ENCODE measurements at places on chromosomes 12 and 14.
A peak's percentile ranks its signal among the peaks of the same experiment; 100 is the strongest.

GRCh38 chr12:129076441-129077320, 223.4 kb downstream of the GLT1D1 start:
- no peak for DNase-seq

DNA sequence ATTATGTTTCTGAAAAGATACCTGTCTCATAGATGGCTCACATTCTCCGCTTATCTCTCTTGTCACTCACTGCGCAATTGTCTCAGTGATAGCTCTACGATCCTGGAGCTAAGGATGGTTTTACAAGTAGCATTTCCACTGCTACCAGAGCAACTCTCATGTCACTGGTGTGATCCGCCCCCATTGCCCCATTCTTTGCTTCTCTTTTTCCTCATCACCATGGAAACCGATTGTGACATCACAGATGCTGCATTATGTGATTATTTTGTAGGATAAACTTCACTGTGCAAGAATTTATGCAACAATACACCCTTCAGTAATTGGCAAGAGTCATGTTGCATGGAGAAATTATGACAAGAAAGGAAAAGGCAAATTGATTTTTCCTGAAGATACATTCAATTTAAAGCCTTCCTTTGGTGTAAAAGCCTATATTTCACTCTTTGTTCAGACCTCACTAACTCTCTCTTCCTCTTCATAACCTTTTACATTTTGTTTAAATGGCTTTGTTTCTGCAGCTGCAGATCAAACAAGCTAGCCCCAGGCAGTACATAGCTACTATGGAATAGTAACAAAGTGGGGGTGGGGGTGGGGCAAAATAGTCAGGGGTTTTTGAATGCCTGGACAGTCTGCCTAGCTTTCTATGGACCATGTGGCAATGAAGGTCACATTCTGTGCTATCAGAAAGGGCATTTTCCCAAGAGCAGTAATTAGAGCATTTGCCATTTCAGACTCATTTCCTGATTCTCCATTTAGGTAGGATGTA, 539.8 kb downstream of the NRXN3 start:
- DNase-seq = no peak

DNA sequence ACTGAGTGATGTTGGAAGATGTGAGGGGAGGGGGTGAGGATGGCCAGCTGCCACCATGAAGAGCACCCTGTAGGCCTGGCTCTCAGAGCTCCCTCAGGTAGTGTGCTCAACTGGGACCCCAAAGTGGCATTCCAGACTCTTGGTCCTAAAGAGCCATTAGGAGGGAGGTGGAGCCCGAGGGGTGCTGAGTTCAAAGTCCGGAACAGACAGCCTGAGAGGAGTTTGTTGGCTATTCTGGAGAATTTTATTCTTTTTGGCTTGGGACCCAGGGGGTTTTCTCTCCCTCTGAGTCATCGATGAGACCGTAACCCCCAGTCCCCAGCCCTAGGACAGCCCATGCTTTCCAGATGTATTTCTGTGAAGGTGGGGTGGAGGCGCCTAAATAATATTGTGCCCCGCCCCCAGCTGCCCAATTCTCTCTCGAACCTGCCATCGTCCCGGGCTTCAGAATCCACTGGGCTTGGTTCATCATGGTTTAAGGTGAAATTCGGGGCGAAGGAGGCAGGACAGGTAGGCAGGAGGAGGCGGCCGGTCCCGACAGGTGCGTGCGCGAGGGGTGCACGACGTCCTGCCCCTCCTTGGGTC, 690 bp upstream of the RBP5 start:
- no peak for DNase-seq

DNA sequence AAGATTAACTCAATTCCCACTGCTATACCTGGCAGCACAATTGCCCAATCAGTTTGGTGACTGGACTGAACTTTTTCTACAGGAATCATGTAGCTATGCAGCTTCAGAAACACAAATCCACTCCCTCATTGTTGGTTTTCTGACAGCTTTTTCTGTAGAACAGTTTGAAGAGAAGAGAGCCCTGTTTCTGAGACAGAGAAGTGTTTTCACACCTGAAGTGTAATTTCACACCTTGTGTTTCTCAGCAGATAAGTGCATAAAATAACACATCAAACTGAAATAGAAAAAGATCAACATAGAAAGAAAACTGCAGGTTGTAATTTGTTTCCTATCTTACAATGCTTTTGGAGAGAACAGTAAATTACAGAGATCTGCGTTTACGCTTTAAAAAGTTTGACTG, 335.6 kb downstream of the SNAPC1 start:
- no peak for DNase-seq

GRCh38 chr14:59013672-59014298, 174.7 kb upstream of the DAAM1 start:
- no peak for DNase-seq

DNA sequence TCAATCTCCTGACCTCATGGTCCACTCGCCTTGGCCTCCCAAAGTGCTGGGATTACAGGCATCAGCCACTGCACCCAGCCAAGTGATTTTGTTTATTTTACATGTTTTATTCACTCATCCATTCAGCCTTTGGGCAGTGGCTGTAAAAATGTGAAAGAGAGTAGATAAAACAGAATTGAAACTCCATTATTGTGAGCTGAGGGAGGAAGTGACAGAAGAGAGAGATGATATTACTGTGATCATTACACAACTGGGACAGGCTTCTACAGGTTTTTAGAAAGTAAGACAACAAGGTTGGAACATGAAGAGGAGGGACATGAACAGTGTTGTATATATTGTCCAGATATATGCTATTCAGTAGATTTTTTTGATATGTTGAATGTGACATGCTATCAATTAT, 25.0 kb downstream of the CREBL2 start:
- no peak for DNase-seq

DNA sequence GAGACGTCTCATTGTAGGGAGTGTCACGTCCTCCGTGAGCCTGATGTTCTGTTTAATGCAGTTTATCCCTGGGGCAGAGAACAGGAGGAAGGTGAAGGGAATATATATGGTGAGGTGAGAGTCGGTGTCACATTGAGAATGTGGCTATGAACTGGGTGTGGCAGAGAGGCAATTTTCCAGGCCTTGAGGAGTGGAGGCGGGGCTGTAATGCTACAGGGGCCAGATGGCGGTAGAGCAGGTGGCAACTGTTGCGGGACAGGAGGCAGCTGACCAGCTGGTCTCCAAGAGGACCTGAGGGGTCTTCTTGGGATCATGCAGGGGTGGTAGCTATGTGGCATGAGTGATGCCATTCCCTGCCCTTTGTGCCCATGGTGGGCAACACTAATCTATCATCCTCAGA, 59.6 kb downstream of the CACNA1C start:
- no peak for DNase-seq

- no peak for DNase-seq
These were observed 71.7 kb downstream of the HMGA2 start for GRCh38 chr12:65895759-65896656.

DNA sequence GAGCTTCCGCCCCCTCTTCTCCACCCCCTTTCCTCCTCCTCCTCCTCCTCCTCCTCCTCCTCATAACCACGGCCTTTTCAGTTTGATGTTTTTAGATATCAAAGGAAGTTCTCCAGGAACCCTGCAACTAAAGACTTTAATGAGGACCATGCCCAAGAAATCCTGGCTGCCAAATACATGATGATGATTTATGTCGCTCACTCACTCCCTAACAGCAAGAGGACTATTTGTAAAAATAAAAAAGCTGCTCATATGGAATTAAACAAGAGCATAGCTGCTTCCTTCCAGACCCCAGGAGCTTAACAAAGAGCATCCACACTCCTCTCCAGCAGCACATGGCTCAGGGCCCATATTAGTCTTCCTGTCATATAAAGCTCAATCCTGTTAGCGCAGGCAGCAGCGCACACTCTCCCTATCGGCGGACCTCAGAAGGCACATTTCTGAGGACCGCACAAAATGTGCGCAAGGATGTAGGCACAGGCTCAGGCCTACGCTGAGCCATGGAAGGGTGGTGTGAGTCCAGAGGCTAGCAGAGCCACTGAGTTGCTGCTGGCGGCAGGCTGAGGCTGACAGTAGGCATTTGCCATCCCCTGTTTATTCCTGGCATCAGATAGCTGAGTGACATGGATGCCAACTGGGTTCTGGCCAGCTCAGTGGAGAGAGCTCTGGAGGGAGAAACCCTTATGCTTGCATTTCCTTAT, 232.8 kb downstream of the MSRB3 start:
- DNase-seq = peak; percentile 60

GRCh38 chr12:114955414-114956014, 271.5 kb upstream of the TBX3 start:
- no peak for DNase-seq

GRCh38 chr12:108816652-108817335, 40.6 kb downstream of the SSH1 start:
- DNase-seq = no peak

Data from NCI-H2029 (cell line).